ENCODE measurements at places on chromosomes 4 and X.
A peak's percentile ranks its signal among the peaks of the same experiment; 100 is the strongest.

- DNase-seq, result no peak
These were observed 1368.2 kb downstream of the STIM2 start for GRCh38 chr4:28228561-28229491.

DNA sequence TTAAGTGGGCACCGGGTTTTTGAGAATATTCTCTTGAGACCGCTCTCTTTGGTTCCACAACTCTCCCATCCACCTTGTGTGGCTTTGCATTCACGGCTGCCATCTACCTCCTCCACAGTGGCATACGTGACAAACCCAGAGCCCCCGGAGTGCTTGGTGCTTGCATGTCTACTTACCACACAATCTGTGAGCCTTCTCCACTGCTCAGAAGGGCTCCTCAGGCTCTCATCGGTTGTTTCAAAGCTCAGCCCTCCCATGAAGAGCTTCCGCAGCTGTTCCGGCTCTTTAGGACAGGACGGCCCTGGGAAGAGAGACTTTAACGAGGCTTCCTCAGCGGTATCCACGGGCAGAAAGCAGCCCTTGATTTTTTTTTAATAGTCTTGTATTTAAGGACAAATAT, 167.6 kb upstream of the ANK2 start:
- no peak for DNase-seq

DNA sequence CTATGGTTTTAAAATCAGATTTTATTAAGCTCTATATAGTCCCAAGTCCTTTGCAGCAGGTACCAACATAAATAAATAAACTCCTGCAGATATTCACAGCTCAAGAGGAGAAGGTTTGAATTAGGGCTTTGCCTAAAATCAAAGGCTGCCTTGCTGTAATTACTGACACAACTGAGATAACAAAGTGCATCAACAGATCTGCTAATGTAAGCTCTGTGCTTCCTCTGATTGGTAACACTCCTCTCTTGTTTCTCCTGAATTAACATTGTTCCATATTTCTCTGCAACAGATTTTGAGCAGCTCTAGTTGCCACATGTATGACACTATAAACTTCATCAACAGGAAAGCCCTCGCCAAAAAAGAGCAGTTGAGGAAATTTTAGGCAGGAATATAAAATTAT, 193.6 kb downstream of the SLC39A8 start:
- DNase-seq, result no peak

DNA sequence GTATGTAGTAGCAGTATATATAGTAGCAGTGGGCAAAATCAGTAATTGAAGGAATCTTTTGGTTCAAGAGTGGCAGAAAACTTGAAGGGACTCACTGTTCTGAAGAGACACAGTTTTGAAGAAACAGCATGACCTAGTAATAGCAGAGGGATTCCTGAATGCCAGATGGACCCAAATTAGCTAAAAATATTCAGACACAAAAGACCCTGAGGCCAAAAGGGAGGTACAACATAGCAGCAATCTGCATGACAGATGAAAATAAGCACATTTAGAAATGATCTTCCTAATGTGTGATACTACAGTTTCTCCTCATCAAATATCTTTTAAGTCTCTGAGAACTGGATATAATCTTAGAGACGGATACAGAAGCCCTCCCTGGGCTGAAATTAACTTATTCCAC, 536.6 kb downstream of the PPARGC1A start:
- DNase-seq, result no peak

- DNase-seq, result peak; percentile 71
These were observed 5.4 kb upstream of the GTPBP6 start for GRCh38 chrX:323721-324628.

DNA sequence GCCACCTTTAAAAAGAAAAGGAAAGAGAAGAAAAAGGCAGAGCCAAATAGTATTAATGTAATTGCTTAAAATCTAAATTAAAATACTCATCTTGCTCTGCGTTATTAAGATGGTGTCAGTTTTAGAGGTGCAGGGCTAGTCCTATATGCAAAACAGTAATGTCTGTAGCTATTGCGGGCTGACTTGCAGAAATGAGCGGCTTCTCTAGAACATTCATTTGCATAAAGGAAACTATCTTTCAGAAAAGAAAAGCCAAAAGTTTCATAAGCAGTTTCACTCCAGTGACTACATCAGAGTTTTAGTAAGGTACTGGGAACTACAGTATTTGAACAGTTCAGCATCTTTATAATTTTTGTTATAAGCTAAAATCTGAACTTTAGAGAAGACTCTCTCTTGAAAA, 6.0 kb downstream of the SMAD1 start:
- DNase-seq, result peak; percentile 87

GRCh38 chrX:23392195-23392594, 57.5 kb downstream of the PTCHD1 start:
- no peak for DNase-seq

GRCh38 chr4:185909972-185910371, 98.0 kb upstream of the SORBS2 start:
- DNase-seq, result no peak

GRCh38 chr4:2044542-2045517, 14.3 kb upstream of the NAT8L start:
- DNase-seq, result no peak

DNA sequence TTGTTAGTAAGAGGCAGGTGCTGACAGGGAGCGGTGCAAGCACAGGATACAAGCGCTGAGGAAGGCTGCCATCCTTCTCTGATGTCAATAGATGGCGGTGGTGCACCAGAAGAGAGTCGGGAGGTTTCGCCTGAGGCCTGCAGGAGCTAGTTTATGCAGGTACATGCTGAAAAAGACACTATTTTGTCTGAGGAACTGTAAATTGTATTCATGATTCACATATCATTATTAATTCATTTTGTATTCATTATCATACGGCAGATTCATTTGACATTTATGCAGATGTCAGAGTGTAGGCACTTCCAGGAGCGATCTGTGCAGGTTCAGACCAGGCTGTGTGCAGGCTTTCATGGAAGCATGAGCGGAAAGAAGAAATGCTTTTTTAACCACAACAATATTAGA, 824.0 kb downstream of the STIM2 start:
- peak; percentile 51 for DNase-seq

- DNase-seq, result no peak
These were observed 320.1 kb downstream of the BMPR1B start for GRCh38 chr4:95077864-95078263.

- DNase-seq, result no peak
These were observed 119.3 kb upstream of the AP1S2 start for GRCh38 chrX:15973946-15974345.

GRCh38 chr4:87038837-87039615, 104.2 kb downstream of the AFF1 start:
- no peak for DNase-seq

DNA sequence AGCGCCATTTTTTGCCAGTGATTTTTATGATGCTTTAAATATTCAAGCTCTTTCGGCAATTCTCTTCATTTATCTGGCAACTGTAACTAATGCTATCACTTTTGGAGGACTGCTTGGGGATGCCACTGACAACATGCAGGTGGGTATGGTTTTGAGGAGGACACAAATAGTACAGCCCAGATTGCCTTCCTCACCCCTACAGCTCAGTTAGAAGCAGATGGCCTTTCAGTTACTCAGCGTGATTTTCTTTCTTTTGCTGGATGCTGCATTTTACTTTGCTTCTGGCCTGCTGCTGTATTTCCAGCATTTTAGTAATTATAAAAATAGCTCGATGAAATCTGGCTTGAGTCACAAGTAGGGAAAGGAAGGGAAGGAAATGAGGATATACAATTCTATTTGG, 114.7 kb downstream of the SLC4A4 start:
- DNase-seq, result no peak

GRCh38 chrX:103607364-103608305, at the start of gene TCEAL3:
Gene TCEAL3, plus strand, starts transcription at chrX:103607963. Its CDS starts 1,102 bp downstream, at chrX:103609065.
- no peak for DNase-seq

GRCh38 chr4:154304679-154305078, 186.9 kb downstream of the DCHS2 start:
- DNase-seq, result no peak

GRCh38 chr4:160523231-160523630, 1420.4 kb downstream of the RAPGEF2 start:
- DNase-seq, result no peak

- DNase-seq, result no peak
These were observed 3.1 kb upstream of the OCIAD2 start for GRCh38 chr4:48909697-48910096.

DNA sequence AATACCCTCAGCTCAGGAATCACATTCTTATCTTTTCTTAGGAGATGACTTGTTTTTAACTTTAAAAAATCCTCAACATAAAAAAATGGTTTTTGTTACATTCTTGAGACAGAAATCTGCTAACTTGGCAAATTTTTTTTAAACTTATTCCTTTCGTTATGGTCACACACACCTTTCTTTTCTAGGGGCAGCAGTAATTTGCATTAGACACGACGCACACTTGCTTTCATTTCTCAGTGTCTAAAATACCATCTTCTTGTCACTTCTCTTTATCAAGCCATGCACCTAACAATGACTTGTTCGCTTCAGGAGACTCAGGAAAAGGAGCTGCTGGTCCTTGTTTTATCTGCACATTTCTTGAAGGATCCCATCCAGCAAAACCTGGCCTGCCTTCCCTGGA, 112.6 kb upstream of the TBL1X start:
- peak; percentile 8 for DNase-seq

DNA sequence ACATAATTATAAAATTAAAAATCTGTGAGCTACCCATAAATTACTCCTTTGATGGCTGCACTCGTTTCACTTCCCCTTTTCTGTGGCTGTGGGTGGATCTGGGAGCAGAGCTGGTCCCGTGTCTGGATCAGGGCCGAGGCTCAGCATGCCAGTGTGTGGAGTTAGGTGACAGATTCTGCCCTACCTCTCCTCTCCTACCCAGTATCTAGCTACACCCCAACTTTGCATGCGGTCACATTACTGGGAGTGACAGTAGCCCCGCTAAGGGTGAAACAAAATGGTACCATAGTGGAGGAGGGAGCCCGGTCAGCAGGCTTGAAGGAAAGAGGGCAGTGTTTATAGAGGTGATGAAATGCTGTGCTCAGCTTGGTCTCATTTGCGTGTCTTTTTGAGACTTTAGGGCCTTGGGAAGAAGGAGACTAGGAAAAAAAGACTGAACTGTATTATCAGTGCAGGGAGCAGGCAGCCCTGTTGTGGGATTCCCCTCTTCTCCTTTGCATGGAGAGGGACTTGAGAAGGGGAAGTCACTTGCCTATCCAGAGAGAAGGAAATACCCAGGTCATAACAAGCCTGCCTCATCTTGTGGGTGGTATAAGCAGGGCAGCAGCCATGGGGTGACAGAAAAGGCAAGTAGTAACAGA, 48.4 kb downstream of the ARHGAP10 start:
- no peak for DNase-seq

All from OCI-LY7 (cell line).